ENCODE measurements at places on chromosomes 12 and 14.
A peak's percentile ranks its signal among the peaks of the same experiment; 100 is the strongest.

- no peak for DNase-seq
Observed at GRCh38 chr12:38515912-38516311, 199.3 kb downstream of the ALG10B start.

GRCh38 chr12:82415402-82415801 lies 57.1 kb downstream of the METTL25 start:
- no peak for DNase-seq

- DNase-seq = no peak
Observed at GRCh38 chr14:23089498-23090253, 5.3 kb downstream of the ACIN1 start.

GRCh38 chr12:31324845-31325523 lies 966 bp downstream of the SINHCAF start:
- peak; percentile 36 for DNase-seq

DNA sequence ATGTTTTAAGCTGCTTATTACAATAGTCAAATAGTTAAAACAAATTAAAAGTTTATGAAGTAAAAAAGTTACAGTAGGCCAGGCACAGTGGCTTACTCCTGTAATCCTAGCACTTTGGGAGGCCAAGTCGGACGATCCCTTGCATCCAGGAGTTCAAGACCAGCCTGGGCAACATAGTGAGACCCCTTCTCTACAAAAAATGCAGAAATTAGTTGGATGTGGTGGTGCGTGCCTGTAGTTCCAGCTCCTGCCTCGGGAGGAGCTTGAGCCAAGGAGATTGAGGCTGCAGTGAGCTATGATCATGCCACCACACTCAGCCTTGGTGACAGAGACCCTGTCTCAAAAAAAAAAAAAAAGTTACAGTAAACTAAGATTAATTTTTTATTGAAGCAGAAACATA lies 142.6 kb downstream of the MIPOL1 start:
- DNase-seq = no peak

DNA sequence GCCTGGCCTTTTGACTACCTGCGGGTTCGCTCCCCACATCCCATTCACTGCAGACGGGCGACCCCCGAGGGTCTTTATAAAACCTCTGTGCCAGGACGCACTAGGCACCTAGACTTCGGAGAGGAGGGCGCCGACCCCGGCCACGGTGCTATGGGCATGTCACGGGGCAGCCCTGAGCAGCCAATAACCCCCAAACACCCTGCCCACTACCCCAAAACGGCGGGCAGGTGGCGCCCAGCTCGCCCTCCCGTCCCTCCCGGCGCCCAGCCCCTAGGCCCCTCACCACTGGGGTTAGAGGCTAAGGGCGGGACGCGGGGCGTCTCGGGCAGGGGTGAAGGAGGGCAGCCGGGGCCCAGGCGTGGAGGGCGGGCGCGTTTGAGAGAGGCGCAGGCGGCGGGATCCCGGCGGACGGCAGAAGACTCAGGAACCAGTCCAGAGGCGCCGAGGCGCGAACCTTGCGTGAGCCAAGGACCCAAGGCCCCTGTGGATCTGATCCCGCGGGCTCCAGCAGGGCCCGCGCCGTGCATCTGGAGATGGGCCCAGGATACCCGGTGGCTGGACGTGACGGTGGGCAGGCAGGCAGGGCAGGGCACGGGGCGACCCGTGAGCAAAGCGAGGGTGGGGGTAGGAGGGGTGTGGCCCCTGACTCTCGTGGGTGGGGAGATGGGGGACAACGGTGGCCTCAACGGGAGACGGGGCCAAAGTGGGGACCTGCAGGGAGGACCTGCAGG lies 11.1 kb downstream of the KRT85 start:
- DNase-seq = no peak

GRCh38 chr12:2751230-2751629 lies 43.5 kb upstream of the FKBP4 start:
- no peak for DNase-seq

- no peak for DNase-seq
Observed at GRCh38 chr12:94333396-94333795, 126.3 kb downstream of the CEP83 start.

GRCh38 chr12:50297027-50297426 lies 13.7 kb upstream of the LIMA1 start:
- peak; percentile 54 for DNase-seq

DNA sequence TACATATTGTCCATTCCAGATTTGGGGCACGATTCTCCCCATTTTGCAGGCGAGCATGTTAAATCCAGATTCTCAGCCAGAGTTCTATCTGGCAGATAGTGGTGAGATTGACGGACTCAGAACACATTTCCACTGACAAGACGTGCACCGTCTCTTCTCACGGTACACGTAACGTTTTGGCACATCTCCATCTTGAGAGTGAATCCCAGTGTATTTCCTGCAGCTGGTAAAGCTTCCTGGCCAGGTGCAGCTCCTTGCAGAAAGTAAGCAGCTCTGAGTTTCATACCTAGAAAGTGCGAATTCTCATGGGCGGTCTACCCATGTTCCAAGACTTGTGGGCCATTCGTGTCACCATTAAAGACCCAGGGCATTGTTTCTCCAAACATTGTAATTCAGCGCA lies 102.6 kb downstream of the TSPAN9 start:
- no peak for DNase-seq

GRCh38 chr12:120367924-120368788 lies 808 bp downstream of the MSI1 start:
- DNase-seq = no peak

- DNase-seq = no peak
Observed at GRCh38 chr12:127393896-127394295, 873.1 kb upstream of the TMEM132C start.

DNA sequence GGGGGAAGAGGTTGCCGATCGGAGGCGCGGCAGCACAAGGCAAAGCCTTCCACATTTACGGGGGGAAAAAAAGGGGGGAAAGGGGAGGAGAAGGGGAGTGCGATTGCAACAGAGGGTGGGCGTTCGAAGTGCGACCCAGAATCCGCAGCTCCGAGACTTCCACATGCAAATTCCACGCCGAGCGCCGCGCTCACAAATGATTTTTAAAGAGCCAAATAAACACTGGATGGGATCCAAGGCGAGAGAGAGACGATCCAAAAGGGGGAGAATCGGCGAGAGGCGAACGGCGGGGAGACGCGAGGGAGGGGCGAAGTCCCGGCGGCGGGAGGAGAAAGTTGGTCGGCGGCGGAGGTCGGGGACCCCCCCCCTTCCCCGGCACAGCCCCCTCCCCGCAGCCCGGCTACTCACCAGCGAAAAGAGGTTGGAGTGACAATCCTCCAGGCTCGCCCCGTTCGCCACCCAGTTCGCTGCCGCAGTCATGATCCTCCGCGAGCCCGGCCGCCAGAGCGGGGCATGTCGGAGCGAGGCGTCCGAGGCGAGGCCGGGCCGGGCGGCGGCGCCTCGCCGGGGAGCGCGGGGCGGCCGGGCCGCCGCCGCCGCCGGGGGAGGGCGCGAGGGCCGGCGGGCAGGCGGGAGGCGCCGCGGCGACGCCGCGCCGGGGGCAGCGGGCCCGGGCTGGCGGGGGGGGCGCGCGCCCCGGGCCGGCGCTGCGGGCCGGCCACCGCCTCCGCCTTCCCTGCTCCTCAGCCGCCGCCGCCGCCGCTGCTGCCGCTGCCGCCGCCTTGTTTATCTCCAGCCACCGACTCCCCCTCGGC lies 634 bp downstream of the MED13L start:
- DNase-seq = peak; percentile 53

DNA sequence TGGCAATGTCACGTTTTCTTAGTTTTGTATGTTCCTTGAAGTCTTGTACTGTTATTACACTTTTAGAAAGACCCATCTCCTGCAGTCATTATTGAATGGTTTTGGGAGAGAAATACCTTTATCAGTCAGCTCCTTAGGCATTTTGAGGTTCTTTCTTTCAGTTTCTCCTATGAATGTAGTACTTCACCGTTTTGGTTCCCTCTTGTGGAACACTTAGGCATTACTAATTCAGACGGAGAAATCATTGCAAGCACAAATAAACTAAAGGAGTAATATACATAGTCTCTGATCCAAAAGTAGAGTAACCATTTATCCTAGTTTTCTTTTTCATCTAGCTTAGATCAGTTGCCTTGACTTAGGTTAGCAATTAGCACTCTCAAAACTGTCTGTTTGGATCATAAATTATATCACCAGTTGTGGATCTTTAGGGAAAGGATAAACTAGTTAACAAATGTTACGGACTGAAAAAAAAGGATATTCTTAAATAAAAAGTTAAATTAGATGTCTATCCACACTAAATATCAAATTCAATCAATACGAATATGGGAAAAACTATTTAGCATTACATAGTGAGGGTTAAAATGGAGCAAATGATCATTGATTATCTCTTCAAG lies 1538.3 kb upstream of the SEL1L start:
- DNase-seq = peak; percentile 19

- DNase-seq = no peak
Observed at GRCh38 chr14:96108061-96108795, 69.1 kb downstream of the C14orf132 start.

DNA sequence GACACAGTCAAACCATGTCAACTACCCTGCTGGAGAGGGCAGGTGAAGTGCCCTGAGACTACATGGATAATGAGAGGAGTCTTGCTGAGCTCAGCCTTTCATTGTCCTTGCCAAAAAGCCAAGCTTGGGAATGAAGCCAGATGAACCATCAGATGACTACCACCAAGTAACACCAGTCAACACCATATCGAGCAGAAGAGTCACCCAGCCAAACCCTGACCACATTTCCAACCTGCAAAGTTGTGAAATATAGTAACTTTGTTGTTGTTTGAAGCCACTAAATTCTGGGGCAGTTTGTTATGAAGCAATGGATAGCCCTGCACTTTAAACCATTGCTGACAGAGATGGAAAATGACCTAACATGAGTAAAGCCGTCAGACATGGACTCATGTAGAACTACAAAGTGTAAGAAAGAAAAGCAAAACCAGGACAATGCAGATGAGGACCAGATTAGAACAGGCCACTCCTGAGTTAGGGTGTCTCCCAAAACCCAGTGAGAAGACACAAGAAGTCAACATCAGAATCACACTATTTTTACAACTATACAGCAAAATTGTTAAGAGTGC lies 12.5 kb upstream of the CRADD start:
- DNase-seq = no peak

GRCh38 chr12:96198965-96199364 lies 4.8 kb downstream of the ELK3 start:
- peak; percentile 34 for DNase-seq

DNA sequence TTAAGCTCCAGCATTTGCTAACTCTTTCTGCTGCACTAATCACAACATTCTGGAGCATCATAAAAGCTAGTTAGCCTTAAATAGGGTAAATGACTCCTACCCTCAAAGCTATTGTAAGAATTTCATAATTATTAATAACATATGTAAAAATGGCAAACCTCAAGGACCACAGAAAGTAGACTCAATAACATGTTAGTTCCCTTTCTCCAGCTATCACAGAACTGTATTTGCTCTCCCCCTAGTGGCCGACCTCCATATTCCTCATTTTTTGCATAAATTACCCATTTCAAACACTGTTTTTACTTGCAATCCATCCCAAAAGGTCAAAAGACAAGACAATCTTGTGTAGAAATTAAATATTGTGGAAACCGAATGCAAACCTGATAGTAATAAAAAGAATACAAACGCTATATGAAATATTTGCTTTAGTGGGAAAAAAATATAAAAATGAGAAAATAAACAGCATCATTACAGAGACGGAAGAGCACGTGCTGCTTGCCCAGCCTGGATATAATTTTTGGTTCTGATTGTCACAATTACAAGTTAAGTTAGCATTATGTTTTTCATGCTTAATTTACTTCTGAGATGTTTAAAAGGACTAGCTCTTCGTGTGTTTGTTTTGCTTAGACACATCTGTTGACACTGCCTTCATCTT lies 97.9 kb downstream of the RERGL start:
- peak; percentile 43 for DNase-seq

- DNase-seq = no peak
Observed at GRCh38 chr14:68762953-68763764, 29.7 kb downstream of the ZFP36L1 start.

GRCh38 chr14:76933515-76933914 lies 95.0 kb downstream of the IRF2BPL start:
- DNase-seq = no peak

DNA sequence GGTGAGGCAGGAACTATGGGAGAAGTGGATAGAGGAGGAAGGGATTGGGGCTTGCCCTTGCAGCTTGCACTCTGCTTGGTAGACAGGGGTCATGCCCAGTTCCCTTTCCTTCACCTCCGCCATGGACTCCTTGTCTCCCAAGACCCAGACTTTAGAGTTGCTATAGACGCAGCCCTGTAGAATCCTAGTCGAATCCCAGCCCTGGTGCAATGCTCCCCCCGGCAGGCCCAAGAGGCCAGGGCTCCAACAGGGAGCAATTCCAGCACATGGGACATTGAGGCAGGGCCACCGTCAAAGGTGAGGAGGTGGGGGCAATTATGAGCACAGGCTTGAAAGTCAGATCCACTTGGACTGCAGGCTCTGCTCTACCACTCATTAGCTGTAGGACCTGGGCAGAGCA lies 29.5 kb upstream of the BCDIN3D start:
- no peak for DNase-seq

DNA sequence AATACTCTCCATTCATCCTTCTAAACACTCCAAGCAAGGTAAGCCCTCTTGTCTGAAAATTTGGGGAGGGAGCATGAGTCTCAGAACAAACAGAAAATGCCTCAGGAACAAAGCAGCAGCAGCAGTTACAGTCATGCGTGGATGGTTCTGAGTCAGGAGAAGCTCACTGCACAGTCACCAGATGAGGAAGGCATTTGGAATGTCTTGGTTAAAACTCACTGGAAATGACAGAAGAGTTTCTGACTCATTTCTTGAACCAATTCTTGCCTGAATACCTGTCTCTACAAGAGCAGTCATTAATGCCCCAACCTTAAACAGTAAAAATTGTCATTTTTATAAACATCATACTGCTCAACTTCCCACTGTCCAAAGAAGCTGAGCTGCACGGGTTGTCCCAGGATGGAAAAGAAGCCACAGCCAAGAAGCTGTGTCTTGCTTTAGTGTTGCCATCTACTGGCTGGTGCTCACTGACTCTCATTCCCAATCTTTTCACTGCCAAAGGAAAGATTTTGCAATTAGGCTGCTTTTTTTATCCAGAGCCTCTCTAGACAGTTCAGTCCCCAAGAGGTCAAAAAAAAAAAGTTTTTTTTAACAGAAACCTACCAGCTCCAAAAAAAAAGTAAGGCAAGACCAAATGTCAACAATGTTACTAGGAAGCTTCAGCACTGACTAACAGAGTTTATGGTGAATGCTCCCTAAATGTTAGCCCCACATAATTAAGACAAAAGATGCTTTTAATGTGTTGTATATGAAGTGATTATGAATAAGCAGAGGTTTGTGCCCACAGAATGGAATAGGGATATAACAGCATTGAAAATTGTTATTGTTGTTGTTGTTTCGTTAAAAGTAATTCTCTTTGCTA lies 40.4 kb downstream of the KICS2 start:
- DNase-seq = peak; percentile 29

DNA sequence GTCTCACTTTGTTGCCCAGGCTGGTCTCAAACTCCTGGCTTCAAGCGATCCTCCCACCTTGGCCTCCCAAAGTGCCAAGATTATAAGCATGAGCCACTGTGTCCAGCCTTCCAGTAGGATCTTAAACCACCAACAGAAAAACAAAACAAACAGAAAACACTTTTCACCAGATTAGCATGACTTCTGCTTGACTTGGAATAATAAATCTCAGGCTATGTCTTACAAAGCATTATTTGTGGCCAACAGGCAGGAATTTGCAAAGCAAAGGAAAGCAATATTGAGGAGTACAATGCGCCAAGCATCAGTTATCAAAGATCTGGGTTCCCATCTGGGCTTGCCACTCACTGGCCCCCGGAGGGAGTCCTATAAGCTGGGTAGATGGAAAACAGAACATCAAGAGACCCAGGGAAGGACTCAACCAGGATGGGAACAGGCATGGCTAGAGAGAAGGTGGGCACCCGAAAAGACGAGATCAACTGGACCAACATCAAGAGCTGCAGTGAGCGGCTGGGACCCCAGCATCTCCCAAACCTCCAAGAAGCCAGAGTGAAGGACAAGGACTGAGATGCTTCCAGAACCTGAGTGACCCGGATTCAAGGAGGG lies 101.2 kb downstream of the TMEM30B start:
- DNase-seq = no peak
